SK-N-SH treated with all-trans-retinoic acid at 6 μM for 48 hours (cell line): ENCODE measurements at places on chromosomes 7 and 10.
A peak's percentile ranks its signal among the peaks of the same experiment; 100 is the strongest.

- ATAC-seq: no peak
Observed at GRCh38 chr10:110415809-110416208, 81.9 kb upstream of the DUSP5 start.

DNA sequence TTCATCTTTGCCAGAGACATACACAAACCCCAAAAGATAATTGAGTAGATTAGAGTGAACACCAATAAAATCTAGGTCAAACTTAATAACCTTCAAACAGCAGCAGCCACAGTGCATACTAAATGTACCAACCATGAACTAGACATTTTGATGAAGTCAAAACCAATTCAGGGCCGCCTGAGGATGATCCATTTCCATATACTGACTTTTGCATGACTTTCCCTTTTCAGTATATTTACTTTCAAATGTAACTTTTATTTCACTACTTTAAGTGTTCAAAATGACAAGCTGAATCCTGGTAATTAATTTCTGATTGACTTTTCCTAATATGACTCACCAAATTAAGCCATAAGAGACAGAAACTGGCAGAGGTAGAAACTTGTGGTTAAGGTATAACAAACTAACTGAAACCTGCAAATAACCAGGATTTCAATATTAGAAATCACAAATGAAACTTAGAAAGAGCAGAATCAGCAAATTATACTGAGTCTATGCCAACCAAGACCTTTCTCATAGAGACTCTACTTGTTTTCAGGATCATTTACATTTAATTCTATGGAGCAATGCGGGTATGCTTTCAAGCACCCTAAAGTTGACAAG lies 171.9 kb upstream of the LRRN3 start:
- ATAC-seq: no peak

DNA sequence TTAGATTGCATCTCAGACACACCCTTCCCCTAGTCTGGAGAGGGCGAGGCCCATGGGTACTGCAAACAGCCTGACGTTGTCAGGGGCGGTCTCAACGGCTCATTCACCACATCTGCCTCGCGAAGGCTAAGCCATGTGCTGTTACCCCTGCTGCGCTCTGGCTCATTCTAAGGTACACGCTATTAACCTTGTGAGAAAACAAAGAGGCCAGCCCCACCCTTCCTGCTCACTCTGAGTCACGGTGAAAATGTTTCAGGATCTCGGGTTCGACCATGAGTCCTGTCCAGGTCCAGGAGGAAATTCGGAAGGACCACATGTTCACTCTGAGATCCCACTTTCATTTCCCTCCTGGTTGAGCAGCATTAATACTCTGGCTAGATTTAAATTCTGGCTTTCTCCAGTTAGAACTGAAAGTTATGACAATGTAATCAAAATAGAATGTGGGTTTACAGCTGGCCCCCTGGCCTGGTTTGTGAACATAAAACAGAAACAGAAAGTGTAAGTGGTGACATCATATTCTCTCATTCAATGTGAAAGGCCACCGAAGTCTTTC lies 55.2 kb downstream of the EGFR start:
- ATAC-seq: peak; percentile 48

DNA sequence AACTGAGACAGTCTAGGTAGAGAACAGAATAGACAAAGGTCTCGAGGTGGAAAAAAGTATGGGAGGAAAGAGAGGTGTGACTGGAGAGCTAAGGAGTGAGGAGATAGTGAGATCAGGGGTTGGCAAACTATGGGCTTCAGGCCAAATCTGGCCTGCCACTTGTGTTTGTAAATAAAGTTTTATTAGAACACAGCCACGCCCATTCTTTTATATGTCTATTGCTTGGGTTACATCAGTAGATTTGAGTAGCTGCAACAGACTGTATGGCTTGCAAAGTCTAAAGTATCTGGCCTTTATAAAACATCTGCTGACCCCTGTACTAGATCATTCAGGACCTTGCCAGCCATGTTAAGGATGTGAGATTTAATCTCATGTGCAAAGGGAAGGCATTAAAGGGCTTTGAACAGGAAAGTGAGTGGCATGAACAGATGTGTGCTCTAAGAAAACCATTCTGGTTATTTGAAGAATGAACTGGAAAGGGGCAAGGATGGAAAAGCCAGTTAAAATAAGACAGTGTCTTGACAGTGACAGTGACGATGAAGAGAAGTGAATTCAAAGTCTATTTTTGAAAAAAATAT lies 240.3 kb downstream of the RNLS start:
- no peak for ATAC-seq

- peak; percentile 46; the same call in 1 of the 3 replicates for ATAC-seq
Observed at GRCh38 chr7:151152643-151153513, 14.6 kb downstream of the GBX1 start.

- ATAC-seq: no peak
Observed at GRCh38 chr10:91768123-91768522, 30.1 kb upstream of the TNKS2 start.

- no peak; the same call in 2 of the 3 replicates for ATAC-seq
Observed at GRCh38 chr7:65731562-65732035, 141.3 kb upstream of the VKORC1L1 start.

- no peak for ATAC-seq
Observed at GRCh38 chr7:93307943-93308342, 75.8 kb downstream of the VPS50 start.

GRCh38 chr10:75042292-75042974 lies 69.0 kb upstream of the SAMD8 start:
- ATAC-seq: peak; percentile 86

DNA sequence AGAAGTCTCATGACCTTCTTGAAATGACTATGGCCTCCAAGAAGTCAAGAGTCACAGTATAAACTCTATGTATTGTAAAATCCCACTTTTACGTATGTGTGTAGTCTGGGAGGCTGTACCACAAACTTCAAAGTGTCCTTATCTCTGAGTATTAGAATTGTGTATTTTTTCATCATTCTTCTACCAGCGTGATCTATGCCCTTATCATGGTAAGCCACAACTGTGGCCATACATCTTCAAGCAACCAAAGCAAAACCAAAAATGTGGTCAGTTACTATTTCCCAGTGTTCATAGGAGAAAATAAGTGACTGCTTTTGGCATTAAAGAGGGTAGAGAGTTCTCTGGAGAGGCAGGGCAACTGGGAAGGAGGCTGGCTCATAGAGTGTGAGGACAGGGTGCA lies 42.8 kb downstream of the SPOCK2 start:
- no peak for ATAC-seq

- ATAC-seq: no peak
Observed at GRCh38 chr7:30027740-30028215, 434 bp upstream of the PLEKHA8 start.

DNA sequence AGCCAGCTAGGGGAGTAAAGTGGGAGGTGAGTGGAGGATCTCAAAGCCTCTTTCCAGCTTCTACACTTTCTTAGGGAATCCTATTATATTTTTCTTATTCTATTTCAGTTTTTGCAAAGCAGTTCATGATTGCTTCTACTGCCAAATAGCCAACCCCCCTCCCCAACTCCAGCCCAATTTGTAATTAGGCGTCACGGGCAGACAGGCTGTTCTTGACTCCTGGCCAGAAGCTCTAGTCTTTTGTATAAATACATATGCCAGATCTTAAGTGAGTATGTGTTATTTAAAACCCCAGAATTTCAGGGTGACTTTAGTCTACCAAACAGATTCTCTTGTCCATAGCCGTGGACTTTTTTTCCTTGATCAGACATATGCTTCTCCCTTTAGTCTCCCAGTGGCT lies 255.2 kb downstream of the BUB3 start:
- no peak for ATAC-seq

DNA sequence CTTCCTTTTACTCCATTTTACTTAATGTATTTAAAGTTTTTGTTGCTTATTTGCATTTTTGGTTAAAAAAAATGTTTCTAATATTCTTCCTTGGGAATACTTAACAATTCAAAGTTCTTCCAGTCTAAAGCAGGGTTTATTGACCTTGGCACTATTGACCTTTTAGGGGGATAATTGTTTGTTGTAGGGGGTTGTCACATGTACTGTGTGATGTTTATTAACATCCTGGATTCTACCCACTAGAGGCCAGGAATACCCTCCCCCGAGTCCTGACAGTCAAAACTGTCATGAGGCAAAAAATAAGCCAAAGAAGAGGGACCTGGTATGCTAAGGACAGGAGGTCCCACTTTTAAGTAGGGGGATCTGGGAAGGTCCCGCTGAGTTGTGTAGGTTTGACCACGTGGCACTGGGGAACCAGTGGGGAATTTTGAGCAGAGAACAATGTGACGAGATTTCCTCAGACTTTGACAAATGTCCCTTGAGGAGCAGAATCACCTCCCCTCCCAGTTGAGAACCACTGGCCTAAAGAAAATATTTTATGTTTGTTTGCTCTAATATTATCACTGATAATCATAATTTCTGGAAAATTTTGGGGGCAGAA lies 178.3 kb upstream of the PRR15 start:
- no peak for ATAC-seq

DNA sequence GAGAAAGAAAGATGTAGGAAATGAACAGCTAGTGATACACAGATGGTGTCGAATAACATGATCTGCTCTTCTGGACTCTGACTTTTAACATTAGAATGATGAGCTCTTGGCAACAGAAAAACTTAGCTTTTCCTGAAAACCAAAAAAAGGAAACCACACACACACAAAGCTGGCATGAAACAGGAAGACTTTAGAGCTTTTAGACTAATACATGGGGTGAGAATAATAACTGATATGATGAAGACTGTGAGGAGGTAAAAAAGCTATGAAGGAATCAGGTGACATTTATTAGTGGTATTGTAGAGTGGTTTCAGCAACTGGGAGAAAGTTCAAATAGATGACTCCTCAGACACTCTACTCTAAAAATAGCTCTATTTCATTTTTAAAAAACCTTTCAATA lies 491.9 kb downstream of the PARD3 start:
- ATAC-seq: peak; percentile 13; the same call in 2 of the 3 replicates

GRCh38 chr7:138919216-138919615 lies 62.0 kb downstream of the KIAA1549 start:
- ATAC-seq: no peak

GRCh38 chr10:124002391-124003069 lies 90.9 kb downstream of the CHST15 start:
- ATAC-seq: no peak

GRCh38 chr10:17616403-17617030 lies 657 bp downstream of the HACD1 start:
- ATAC-seq: peak; percentile 79

GRCh38 chr10:3554121-3554522 lies 230.9 kb downstream of the KLF6 start:
- ATAC-seq: no peak

DNA sequence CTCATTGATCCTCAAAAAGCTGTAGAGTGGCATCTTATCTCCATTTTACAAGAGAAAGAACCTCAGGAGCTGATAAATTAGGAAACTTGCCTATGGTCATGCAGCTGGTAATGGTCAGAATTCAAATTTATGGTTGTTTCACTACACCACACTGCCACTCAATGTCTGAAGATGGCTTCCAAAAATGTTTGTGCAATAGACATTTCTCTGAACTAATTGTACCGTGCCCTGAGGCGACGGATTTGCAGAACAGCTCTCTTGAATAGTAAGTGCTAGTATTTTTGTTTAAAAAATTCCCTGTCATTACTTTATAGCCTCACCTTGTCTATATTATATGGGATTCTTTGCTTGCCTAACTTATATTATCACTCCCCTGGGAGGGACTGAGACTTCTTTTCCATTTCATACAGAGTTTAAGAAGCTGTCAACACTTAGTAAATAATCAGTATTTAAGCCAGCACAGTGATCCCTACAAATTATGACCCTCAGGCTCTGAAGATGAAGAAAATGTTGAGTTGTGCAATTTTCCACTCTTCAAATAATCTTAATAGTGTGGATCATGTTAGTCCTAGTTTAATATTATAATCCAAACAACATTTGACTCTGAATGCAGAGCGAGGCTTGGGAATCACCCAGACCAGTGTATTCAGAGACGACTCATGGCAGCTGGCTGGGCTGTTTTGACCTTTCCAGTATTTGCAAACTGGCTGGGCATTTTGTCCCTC lies 346.6 kb downstream of the PTEN start:
- no peak for ATAC-seq

- no peak for ATAC-seq
Observed at GRCh38 chr10:104617831-104618230, 23.3 kb upstream of the SORCS3 start.

DNA sequence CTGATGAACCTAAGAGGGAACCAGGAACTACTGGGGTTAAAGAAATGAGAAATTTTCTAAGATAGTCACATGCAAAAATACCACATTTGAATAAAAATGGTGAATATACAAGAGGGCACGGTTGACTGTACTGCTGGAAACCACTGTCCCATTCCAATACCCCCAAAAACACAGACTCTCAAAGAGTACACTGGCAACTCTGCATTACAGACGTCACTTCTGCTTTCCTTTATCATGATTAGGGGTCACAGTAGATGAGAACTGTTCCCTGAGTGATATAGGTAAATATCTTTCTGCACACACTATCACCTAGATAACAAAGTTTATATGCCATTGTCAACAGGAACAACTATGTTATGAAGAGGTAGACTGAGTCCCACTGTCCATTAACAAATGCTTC lies 69.5 kb downstream of the RAPGEF5 start:
- ATAC-seq: no peak

DNA sequence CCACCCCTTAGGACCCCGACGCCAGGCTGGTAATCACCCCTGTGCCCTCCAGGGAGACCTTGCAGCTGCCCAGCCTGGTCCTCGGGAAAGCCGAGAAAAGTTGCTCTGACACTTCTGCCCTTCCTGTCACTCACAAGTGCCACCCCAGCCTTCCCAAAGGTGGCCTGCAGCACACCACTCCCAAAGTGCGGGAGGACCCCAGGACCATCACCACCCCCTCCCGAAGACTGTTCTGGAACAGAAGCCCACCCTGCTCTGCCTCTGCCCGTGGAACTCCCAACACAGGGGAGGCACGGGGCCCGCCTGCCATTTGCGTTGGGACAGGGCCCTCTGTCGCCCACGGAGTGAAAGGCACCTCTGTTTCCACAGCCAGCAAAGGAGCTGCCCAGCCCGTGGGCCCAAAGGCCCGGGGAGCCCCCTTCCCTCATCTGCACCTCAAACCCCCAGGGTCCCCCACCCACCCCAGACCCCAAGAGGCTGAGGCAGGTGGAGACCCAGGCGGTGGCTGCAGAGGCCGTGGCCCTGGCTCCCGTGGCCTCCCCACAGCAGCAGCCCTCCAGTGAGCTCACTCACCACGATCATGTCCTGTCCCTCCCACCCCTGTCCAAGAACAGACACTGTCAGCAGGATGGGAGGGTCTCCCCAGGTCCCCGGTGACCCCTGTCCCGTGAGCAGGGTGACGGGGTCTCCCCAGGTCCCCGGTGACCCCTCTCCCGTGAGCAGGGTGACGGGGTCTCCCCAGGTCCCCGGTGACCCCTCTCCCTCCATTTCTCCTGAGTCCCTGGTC lies 47.8 kb upstream of the PPP2R2D start:
- no peak for ATAC-seq

DNA sequence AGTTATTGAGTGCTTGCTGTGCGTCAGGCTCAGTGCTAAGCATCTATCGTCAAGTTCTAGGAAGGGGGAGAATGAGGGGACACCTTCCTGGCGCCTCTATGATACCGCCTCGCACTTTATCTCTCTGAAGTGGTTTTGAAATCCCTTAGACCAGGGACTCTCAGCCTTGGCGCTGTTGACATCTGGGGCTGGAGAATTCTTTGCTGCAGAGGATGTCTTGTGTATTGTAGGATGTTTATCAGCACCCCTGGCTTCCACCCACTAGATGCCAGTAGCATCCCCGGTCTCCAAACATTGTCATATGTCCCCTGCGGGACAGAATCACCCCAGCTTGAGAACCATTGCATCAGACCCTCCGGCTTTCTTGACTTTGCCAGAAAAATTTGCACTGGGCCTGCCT lies 285.5 kb downstream of the CCDC3 start:
- ATAC-seq: no peak

- no peak for ATAC-seq
Observed at GRCh38 chr10:127910464-127910770, 3.5 kb downstream of the PTPRE start.
